EH (cell line): ENCODE measurements at places on chromosomes 11 and 22.
A peak's percentile ranks its signal among the peaks of the same experiment; 100 is the strongest.

DNA sequence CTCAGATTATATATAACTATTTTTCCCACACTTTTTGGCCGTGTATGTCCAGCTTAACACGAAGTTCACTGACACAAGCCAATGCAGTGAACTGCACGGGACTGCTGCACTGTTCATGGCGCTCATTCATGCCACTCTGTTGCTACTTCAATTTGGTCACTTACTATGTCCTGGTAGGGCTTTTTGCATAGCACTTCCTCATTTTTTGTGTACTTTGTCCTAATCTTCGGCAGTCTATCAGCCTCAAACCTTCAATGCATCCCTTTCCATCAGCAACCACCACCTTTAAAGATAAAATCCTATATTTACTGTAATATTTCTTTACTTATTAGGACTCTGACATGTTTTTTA, 18.7 kb upstream of the ARHGAP32 start:
- no peak for DNase-seq

DNA sequence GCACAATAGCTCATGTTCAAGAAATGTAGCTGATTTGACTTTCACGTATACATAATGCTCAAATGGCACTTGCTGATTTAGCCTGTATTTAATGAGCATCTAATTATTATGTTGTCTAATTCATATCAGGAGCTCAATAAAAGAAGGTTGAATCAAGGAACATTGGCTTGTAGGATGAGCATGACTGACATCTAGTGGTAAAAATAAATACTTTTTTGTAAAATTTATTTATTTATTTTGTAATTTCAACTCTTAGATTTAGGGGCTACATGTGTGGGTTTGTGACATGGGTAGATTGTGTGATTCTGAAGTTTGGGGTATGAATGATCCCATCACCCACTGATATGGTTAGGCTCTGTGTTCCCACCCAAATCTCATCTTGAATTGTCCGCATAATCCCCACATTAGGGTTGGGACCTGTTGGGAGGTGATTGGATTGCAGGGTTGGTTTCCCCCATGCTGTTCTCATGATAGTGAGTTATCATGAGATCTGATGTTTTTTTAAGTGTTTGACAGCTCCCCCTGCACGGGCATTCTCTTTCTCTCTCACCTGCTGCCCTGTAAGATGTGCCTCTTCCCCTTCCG, 1.7 kb upstream of the OR52E5 start:
- peak; percentile 4 for DNase-seq

DNA sequence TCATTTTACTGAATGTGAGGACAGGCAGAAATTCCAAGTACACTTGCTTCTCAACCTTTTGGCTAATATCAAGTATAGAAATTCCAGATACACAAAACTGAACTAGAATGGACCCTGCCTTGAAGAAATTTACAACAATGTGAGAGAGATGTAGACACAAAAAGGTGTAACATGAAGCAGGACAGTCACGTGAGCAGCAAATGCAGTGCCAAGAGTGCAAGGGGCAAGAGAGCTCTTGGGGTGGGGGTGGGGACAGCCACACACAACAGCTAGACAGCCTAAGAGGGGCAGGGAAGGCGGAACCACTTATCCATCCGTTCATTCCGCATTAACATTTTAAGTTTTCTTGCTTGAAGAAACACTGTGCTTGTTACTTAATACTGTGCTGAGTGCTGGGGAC, 28.9 kb downstream of the PLEKHA7 start:
- DNase-seq: no peak

DNA sequence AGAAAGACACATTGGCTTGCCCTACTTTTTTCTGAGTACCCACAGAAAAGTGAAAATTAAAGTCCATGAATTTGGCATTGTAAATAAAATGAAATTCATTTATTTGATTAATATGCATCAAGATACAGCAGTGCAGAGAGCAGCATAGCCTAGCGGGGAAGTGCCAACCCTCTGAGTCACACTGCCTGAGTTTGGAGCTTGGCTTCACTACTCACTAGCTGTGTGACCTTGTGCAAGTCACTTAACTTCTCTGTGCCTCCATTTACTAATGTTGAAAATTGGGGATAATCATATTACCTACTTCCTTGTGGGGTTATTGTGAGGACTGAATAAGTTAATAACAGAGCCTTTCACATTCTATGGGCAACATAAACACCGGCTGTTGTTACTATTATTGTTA, 111.5 kb upstream of the CSNK2A3 start:
- DNase-seq: peak; percentile 31

DNA sequence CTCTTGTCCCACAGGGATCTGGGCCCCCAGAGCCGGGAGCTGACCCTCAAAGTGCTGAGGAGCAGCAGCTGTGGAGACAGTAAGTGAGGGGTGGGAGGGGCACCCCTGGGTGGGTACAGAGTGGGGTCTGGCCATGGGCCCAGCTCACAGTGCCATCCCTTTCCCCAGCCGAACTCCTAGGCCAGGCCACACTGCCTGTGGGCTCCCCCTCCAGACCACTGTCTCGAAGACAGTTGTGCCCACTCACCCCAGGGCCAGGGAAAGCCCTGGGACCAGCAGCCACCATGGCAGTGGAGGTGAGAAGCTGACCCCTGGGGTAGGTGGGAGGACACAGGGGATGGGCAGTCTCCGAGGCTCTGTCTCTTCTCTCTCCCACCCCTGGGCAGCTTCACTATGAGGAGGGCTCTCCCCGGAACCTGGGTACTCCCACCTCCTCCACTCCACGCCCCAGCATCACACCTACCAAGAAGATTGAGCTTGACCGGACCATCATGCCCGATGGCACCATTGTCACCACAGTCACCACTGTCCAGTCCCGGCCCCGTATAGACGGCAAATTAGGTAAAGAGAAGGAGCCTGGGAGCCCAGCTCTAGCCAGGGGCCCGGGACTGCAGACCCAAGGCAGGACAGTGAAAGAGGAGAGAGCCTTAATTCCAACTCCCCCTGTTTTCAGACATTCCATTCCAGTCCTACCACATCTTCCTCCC, 5.3 kb downstream of the C2CD2L start:
- DNase-seq: no peak

DNA sequence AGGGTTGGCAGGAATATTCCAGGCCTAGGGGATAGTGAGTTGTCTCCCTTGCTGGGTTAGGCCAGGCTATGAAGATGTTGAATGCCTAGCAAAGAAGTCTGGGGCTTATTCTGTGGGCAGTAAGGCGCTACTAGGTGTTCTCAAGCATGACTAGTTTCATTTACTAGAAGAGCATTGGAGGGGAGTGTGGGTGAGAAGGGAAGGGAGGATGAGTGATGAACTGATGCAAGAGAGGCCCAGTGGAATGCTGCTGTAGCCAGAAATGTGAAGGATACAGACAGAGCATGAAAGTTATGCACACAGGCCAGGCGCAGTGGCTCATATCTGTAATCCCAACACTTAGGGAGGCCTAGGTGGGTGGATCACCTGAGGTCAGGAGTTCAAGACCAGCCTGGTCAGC, 33.5 kb downstream of the POU2F3 start:
- no peak for DNase-seq
